ENCODE measurements at places on chromosomes 1 and 21.

GRCh38 chr1:5763696-5764370 lies 228.4 kb downstream of the NPHP4 start:
- peak; percentile 43 for ATAC-seq

GRCh38 chr1:174680101-174680500 lies 232.3 kb downstream of the GPR52 start:
- ATAC-seq, result no peak

DNA sequence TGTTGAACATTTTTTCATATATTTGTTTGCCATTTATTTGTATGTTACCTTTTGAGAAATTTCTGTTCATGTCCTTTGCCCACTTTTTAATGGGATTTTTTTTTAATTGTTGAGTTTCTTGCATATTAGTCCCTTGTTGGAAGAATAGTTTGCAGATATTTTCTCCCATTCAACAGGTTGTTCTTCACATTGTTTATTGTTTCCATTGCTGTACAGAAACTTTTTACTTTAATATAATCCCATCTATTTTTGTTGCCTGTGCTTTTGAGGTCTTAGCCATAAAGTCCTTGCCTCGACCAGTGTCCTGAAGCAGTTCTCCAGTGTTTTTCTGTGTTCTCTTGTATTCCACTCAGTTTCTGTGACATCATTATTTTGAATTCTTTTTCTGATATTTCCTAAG lies 54.2 kb upstream of the B3GALT2 start:
- no peak for ATAC-seq

DNA sequence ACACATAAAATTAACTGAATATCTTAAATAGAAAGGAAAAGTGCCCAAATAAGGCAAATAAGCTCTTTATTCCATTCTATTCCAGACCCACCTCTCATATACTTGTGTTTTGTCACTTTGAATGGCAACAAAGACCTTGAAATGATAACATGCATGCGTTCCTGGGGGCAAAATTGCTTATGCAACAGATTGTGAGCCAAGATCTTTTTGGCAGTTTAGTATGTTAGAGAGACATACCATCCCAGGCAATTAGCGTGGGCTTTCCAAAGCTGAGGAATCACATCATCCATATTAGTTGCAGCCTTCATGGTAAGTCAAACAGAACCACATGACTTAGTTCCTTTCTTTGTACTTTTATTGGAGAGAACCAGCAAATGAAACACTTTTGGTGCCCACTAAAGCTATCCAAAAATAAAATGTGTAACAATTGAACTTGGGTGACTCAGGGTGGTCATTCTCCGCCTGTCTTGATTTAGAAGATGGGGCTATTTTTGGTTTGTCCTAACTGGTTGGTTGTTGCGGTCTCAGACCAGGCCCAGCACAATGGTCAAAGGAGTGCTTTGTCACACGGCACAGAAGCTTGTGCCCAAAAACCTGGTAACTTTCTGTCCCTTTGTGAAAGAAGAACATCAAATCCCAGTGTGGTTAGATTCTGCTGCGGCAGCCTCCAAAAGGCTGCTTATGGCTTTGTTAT lies 68.7 kb upstream of the ATF3 start:
- ATAC-seq, result no peak

DNA sequence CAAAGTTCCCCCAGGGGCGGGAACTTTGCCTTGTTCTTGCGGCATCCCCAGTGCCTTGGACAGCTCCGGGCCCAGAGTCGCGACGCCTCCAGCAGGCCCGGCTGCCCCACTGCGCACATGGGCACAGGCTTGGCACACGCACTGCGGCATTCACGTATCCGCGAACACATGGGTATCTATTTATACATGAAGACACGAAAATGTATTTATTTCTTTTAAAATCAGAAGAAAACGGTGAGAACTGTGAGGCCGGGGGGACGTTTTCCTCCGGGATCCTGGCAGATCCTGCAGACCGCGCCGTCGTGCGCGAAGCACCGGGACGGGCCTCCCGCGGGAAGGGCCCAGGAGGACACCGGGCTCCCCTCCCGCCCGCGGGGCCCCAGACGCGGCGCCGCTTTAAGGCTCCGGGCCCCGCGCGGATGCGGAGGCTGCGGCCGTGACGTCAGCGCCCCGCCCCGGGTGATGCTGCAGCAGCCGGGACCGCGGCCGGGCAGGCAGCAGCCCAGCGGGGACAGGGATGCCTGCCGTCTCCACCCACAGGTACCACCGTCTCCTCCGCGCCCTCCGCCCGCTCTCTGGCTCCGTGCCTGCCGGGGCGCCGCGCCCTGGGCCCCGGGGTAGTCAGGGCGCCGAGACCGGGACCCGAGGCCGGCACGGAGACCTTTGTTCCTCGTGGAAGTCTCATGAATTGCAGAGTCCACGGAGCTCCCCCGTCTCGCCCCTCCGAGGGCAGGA lies at the start of gene SLC45A1:
Gene SLC45A1, plus strand, starts transcription at position 468 of the 735 bp plus-strand sequence. CDS start 6,216 bp downstream, outside the sequence.
- peak; percentile 87 for ATAC-seq

- peak; percentile 40 for ATAC-seq
These were observed 44.5 kb upstream of the CCDC190 start for GRCh38 chr1:162905174-162906158.

DNA sequence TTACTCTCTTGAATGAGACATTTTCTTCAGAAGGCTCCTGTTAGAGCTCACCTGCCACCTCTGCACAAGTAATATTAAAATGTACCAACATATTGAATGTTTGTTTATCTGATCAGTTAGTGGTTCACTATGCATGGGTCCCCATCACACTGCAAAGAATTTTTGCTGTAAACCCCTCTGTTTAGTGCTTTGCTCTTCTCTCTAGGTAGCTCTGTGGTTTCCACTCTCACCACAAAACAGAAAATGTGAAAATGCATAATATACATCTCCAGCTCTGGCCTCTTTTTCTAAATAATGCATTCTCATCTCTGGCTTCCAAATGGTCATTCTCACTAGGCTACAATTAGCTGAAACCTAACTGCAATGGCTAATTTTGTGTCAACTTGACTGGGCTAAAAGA lies 176.7 kb downstream of the TRIM33 start:
- ATAC-seq, result no peak

GRCh38 chr1:157310401-157310800 lies 172.2 kb upstream of the ETV3 start:
- no peak for ATAC-seq

DNA sequence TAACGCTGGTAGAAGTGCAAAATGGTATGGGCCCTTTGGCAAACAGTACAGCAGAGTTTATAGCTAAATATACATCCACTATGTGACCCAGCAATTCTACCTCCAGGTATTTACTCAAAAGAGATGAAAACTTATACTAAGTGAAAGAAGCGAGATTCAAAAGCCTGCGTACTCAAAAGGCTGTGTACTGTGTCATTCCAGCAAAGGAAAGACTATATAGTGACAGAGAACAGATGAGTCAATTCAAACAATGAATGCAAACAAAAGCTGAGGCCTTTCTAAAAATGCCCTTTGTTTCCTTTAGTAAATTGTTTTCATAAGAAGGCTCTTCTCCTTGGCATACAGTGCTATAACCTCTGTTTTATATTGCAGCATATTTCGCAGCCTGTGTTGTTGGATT lies 268.8 kb upstream of the CSF3R start:
- ATAC-seq, result no peak

GRCh38 chr1:32889731-32890278 lies 3.5 kb downstream of the HPCA start:
- ATAC-seq, result no peak

DNA sequence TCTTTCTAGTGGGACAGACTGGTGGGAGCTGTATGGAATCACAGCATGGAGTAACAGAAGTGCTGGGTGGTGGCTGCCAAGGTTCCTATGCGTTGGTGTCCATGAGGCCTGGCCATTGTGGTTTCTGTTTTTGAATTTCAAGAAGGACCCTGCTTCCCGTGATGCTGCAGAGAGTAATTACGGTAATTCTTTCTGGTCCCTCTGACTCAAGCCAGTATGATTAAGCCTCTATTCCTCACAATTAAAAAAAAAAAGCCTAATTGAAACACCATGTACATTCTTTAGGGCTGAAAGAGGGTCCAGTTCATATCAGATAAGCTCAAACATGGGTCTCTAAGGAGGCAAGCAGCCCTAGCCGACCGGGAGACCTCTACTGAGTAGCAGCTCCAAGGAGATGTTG lies 10.5 kb upstream of the C1orf21 start:
- ATAC-seq, result no peak

DNA sequence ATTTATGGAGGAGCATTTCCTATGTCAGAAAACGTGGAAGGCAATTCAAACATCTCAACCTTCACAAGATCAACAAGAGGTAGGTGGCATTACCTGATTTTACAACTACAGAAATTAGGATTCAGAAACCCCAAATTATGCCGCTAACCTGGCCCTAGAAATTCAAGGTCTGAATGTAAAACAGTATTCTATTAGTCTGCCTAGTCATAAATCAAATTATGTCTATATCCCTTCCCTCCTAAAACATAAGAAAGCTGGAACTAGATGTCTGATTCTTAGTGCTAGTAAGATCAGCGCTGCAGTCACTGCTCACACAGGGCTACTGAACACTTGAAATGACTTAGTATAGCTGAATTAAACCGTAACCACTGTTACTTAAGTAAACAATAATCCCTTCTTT lies 1.4 kb downstream of the TOMM20 start:
- no peak for ATAC-seq

GRCh38 chr21:16420031-16420724 lies 690.4 kb downstream of the USP25 start:
- ATAC-seq, result no peak

- ATAC-seq, result no peak
These were observed 107.0 kb downstream of the ZC3H11B start for GRCh38 chr1:219505886-219506285.

DNA sequence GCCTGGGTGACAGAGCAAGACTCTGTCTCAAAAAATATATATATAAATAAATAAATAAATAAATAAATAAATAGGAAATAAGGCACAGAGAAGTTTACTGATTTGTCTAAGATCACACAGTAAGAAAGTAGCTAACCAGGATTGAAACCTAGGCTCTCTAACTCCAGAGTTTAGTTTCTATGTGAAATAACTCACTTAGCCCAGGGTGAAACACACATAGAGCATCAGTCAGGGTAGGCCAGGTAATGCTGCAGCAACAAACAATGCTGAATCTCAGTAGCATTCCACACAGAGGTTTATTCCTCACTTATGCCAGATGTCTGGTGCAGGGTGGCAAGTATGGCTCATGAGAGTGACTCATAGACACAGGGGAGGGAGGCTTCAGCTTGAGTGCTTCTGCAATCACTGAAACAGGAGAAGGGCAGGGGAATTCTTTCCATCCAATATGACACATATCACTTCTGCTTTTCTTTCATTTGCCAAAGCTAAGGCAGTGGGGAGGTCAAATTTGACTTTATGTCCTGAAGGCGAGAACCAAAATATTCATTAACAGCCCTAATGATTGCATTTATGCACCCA lies 37.1 kb upstream of the KANK4 start:
- ATAC-seq, result peak; percentile 66

DNA sequence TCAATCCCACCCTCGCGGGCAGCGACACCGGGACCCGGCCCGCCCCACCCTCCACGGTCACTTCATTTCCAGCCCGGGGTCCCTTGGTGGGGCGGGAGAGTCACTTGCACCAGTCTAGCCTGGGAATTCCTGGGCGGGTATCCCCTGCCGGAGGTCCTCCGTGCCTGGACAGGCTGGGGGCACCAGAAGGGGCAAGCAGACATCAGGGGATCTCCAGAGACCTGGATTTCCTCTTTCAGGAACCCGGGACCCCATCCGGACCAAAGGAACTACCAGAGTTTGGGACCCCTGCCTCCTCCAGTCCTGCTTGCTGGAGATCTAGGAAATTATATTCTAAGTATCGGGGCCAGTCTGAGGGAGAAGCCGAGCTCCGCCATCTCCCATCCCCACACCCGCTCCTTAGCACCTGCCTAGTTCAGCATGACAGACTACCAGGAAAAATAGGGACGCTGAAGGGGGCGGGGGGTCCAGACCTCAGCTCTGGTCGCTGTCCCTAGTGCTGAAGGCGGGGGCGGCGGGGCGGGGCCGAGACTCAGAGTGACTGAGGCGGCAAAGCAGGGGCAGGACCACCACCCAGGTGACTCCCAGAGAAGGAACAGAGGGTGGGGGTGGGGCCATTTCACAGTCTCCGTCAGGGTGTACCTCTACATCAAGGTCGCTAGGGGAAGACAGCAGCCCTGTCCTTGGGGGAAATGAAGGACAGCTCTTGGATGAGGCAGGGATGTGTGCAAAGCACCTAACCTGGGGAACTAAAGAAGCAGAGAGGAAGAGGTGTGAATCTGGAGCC lies 832 bp downstream of the HCN3 start:
- peak; percentile 61 for ATAC-seq

GRCh38 chr1:204494281-204495077 lies at the start of gene PIK3C2B:
Gene PIK3C2B (minus strand): TSS chr1:204494805. CDS start chr1:204469802, 25,003 bp downstream.
- peak; percentile 83 for ATAC-seq

DNA sequence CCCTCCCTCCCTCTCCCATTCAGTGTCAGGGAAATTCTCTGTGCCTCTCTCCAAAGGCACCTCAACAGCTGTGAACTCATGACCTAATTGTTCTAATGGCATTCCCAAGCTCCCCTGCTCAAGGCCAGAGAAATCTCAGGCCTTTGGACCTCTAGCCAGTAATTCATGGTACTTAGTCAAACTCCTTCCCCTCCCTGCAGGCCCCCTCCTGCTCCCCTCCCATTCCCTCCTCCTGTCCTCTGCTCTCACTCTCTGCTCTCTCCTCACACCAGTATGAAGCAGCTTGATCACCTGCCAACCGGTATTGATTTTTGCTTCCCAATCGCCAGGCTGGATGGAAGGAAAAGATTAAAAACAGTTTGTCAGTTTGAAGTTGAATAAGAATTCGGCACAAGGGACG lies 370.5 kb upstream of the PBX1 start:
- peak; percentile 99 for ATAC-seq

- peak; percentile 98 for ATAC-seq
These were observed 30.3 kb downstream of the CD48 start for GRCh38 chr1:160681066-160681890.

DNA sequence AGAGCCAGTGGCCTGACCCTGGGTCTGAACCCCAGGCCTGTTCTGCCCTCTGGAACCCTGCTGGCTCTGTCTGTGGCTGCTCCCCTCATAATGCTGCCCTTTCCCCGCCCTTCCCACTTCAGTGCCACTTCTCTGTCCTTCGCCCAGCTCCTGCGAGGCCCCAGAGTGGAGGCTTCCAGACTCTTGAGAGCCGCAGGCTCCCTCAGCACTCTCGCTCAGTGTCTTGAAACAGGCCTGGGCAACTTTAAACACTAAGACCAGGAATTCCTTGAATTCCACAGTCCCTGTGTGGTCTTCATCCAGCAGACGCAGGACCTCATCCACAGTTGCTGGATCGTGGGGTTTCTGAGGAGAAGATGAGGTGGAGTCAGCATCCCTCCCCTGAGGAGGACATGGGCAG lies 3.5 kb downstream of the CRNN start:
- no peak for ATAC-seq

GRCh38 chr1:115156826-115157468 lies 67.6 kb upstream of the TSPAN2 start:
- ATAC-seq, result no peak
